ENCODE measurements at places on chromosomes 7 and 10. TPM values are rescaled to one million over a fixed set of nuclear protein-coding genes. Genes with fewer than 3 reads are reported as not detected.

GRCh38 chr10:5632446-5632845, 33.9 kb downstream of the ASB13 start:
- H3K27me3 ChIP-seq: no peaks in the 10 kb centered on the region
- peaks cover 38% of the 10 kb centered on the region for H3K4me1 ChIP-seq
- H3K4me3 ChIP-seq: no peak overlapping the region

- no peak overlapping the region for H3K4me3 ChIP-seq
- DNase-seq: no peak
- H3K4me1 ChIP-seq: no peaks in the 10 kb centered on the region
- no peak overlapping the region for H3K27ac ChIP-seq
- no peaks in the 10 kb centered on the region for H3K36me3 ChIP-seq
- H3K27me3 ChIP-seq: no peaks in the 10 kb centered on the region
Observed at GRCh38 chr10:117477961-117478670, 64.4 kb upstream of the EMX2 start.

DNA sequence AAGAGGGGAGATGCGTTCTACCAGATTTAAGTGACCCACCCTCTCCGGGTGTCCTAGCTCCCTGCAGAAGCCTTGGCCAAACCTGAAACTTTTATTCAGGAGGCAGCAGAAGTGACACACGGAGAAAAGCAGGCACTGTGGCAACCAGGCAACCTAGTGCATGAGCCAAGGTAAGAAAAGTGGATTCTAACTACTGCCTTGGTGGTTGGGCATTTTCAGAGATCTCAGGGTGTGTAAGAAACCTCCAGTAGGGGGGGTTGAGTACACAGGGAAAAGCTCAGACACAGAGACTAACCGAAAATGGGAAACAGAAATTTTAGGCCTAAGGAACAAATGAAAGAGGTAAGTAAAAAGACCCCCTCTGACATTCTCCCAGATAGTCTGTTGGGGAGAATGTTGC, 645.7 kb downstream of the ANKRD7 start:
- no peaks in the 10 kb centered on the region for H3K36me3 ChIP-seq
- H3K27me3 ChIP-seq: no peaks in the 10 kb centered on the region
- H3K27ac ChIP-seq: no peak overlapping the region
- H3K4me3 ChIP-seq: no peak overlapping the region

DNA sequence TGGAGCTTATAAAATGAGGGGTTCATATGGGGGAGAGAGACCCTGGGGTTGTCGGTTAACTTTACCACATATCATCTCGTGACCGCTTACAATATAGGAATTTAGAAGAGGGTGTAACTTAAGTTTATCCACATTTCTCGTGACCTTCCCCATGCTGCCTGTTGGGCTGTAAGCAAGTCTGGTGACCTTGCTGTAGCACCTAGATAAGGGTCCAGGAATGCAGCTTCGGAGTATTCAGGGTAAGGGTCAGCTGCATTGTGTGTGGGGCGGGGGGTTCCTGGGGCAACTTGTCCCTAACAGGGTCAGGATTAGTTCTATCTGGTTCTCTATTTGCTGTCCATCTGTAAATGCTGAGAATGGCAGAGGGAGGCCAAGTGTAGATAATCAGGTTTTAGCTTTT, 1.3 kb upstream of the CHST3 start:
- H3K4me1 ChIP-seq: peaks cover 40% of the 10 kb centered on the region
- H3K27me3 ChIP-seq: no peaks in the 10 kb centered on the region
- DNase-seq: no peak
- H3K36me3 ChIP-seq: no peaks in the 10 kb centered on the region

DNA sequence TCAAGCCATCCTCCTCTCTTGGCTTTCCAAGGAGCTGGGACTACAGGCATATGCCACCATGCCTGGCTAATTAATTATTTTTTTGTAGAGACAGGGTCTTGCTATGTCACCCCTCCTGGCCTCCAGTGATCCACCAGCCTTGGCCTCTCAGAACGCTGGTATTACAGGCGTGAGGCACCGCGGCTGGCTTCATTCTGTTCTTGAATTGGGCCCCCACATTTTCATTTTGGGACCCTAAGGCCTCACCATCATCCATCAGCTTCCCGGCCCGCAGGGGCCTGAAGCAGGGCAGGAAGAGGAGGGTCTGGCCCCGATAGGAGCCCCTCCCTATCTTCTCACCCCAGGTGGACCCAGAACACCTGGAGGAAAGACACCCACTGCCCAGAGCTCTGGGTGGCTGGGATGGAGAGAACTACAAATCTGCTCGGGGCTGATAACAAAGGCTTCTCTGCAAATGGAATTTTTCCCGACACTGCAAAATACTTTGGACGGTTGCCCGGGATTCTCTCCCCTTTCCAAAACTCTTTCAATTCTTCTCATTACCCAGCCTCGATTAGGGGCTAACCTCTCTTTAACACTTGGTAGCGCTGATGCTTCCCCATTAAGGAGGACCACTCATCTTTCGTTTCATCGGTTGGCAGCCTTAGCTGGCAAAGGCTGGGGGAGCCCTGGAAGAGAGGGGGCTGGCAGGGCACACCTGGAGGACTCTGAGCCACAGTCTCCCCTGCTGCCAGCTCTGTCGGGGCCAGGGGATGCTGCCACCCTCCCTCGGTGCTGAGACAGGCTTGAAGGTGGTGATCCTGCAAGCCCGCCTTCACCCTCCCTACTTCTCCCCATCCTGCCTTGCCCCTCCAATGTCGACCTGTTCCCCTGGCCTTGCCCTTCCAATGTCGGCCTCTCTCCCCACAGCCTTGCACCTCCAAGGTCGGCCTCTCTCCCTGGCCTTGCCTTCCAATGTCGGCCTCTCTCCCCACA, 81.0 kb upstream of the GNA12 start:
- no peaks in the 10 kb centered on the region for H3K27me3 ChIP-seq
- H3K4me1 ChIP-seq: no peaks in the 10 kb centered on the region
- H3K36me3 ChIP-seq: no peaks in the 10 kb centered on the region
- DNase-seq: no peak
- no peak overlapping the region for H3K27ac ChIP-seq

DNA sequence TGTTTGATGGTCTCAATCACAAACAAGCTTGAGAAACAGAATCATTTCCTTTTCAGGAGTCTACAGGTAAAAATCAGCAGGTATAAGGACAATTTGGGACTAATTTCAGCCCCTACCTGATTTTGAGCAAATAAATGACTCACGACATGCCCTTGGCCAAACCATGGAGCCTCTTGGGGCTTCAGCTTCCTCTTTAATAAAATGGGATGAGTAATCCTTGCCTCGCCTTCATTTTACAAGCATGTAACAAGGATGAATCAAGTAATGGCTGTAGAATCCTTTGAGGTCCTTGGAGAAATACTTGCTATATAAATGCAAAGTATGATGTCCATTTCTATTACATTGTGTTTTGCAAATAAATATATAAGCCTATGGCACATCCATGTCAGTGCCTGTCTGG, 212.8 kb upstream of the PODXL start:
- H3K27me3 ChIP-seq: no peaks in the 10 kb centered on the region
- H3K4me3 ChIP-seq: no peak overlapping the region
- no peaks in the 10 kb centered on the region for H3K4me1 ChIP-seq
- H3K36me3 ChIP-seq: no peaks in the 10 kb centered on the region
- DNase-seq: no peak

GRCh38 chr7:11478426-11478825, 353.6 kb downstream of the THSD7A start:
- no peak overlapping the region for H3K4me3 ChIP-seq
- no peak overlapping the region for H3K27ac ChIP-seq
- H3K27me3 ChIP-seq: no peaks in the 10 kb centered on the region
- no peaks in the 10 kb centered on the region for H3K4me1 ChIP-seq

DNA sequence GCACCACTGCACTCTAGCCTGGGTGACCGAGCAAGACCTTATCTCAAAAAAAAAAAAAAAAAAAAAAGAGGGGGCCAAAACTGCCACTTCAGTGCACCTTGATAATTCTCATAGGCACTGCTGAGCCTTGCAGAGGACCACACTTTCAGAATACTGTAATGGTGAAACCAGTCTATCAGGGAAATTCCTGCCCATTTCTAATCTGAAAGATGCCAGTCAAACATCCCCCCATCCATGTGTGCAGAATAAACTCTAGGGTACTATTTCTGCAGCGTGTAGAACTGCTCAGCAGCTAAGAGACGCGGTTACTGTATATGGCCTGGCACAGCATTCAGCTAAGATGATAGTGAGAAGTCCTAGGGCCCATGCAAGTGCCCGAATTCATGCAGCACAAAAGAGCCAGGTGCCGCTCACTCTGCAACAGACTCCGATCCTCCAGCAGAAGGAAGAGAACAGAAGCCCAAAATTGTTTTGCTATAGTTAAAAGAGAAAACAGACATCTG, 286.8 kb upstream of the KLF14 start:
- DNase-seq: no peak
- no peak overlapping the region for H3K4me3 ChIP-seq
- no peaks in the 10 kb centered on the region for H3K4me1 ChIP-seq
- no peaks in the 10 kb centered on the region for H3K36me3 ChIP-seq
- no peak overlapping the region for H3K27ac ChIP-seq

DNA sequence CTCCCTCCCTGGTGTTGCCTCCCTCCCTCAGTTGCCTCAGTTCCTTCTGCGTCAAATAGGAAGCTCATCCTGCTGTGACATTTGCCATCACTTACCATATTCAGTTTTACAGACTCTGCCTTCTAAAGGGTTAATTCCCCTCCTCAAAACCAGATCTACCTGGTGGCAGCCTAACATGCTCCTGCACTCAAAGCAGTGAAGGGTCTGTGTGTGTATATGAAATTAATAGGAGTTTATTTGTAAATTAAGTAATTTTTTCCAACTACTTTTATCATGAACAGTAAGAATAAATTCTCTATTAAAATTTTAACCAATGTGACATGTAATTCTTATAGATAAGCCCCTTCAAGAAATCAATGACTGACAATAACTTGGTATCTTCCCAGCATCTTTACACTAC, 158.6 kb upstream of the INSYN2A start:
- no peak for DNase-seq
- H3K27ac ChIP-seq: no peak overlapping the region
- H3K4me3 ChIP-seq: no peak overlapping the region
- peaks cover 27% of the 10 kb centered on the region for H3K36me3 ChIP-seq

DNA sequence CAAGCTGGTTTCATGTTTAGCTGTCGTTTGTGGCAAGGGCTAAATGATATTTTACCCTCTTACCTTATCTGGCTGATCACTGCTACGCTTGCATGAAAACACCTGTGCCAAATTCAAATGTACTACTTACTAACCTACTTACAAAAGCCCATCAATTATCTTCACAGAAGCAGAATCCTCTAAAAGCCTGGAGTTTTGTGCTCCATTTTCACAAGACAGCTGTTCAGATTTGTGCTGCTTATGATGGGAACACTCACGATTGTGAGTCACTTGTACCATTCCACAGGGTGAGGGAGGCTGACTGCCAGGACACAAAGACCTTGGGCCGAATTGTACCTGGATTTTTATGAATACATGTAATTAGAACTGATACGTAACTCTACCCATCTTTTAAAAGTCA, 245.0 kb upstream of the NPY start:
- H3K36me3 ChIP-seq: no peaks in the 10 kb centered on the region
- H3K4me3 ChIP-seq: no peak overlapping the region
- no peaks in the 10 kb centered on the region for H3K27me3 ChIP-seq
- DNase-seq: no peak
- H3K4me1 ChIP-seq: no peaks in the 10 kb centered on the region

DNA sequence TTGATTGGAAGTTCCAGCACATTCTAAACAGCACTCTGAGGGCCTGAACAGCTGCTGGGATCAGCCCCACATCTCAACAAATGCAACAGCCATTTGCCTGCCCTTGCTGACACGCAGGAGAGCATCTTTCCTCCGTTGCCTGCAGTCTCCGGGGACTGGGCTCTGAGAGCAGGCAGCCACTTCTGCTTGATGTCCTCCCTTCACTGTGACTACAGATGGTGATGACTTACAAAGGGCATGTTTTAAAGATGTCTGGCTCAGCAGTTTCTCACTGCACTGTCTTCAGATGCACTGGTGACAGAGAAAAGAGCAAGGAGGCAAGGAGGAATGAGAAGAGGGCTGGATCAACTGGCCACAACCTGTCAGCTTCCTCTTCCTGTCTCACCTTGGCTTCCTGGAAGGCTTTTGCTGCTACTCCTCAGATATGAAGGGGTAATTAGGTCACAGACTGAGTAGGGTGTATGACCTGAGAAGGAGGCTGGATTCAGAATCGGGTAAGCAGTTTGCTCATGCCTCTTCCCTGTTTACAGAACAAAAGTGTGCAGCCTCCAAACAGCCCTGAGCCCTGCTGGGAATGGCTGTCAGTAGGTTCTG, 143.5 kb upstream of the GHITM start:
- H3K4me3 ChIP-seq: no peak overlapping the region
- no peaks in the 10 kb centered on the region for H3K27me3 ChIP-seq
- no peaks in the 10 kb centered on the region for H3K4me1 ChIP-seq
- no peak overlapping the region for H3K27ac ChIP-seq

- no peak overlapping the region for H3K4me3 ChIP-seq
- no peaks in the 10 kb centered on the region for H3K27me3 ChIP-seq
- no peaks in the 10 kb centered on the region for H3K4me1 ChIP-seq
Observed at GRCh38 chr10:111875725-111876124, 307.8 kb downstream of the GPAM start.

DNA sequence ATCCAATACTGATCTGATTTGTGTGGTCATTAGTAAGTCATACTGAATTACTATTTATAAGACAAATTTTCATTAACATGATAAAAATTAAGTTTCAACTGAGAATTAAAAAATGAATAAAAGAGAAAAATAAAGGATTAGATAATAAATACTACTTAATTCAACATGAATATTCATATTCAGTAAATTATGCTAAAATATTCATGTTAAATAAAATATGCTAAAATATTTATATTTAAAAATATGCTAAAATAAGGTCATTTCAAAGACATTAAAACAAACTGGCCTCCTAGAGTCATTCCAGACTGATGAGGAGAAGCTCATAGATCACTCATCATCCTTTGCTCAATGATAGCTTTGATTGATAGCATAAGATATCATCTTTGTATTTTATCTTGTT, 16.7 kb upstream of the TMEM106B start:
- no peak overlapping the region for H3K4me3 ChIP-seq
- H3K4me1 ChIP-seq: no peaks in the 10 kb centered on the region
- no peak for DNase-seq
- H3K27ac ChIP-seq: no peak overlapping the region
- H3K27me3 ChIP-seq: no peaks in the 10 kb centered on the region
- H3K36me3 ChIP-seq: no peaks in the 10 kb centered on the region

- peak overlapping the region; percentile 88 for H3K4me3 ChIP-seq
- H3K27ac ChIP-seq: peak overlapping the region; percentile 97
- DNase-seq: no peak
- H3K27me3 ChIP-seq: no peaks in the 10 kb centered on the region
- no peaks in the 10 kb centered on the region for H3K36me3 ChIP-seq
Observed at GRCh38 chr10:91798649-91799611, 704 bp downstream of the TNKS2 start.

The STAM gene
- total RNA-seq: 27.0 TPM

The GNAT3 gene
- total RNA-seq: not detected

The ANXA8L1 gene
- total RNA-seq: not detected

The RBP4 gene
- 127 TPM for total RNA-seq

The VWC2 gene
- under 0.01 TPM for total RNA-seq

The GTF2IRD1 gene
- total RNA-seq: 18.0 TPM

The IFIT3 gene
- total RNA-seq: 10.9 TPM

The IGF2BP3 gene
- 0.21 TPM for total RNA-seq

The ELMO1 gene
- 271 TPM for total RNA-seq

The NUPR2 gene
- not detected for total RNA-seq

All from tibial nerve (tissue), 4 donors.